ENCODE measurements at places on chromosomes 12 and 14. TPM values are rescaled to one million over a fixed set of nuclear protein-coding genes. Genes with fewer than 3 reads are reported as not detected.

KLHL33 gene
- total RNA-seq = 0.12 TPM

GRCh38 chr12:117538926-117539325, 177.5 kb upstream of the NOS1 start:
- no peak for DNase-seq

- no peak for DNase-seq
Observed at GRCh38 chr12:50610171-50610570, 105.4 kb downstream of the DIP2B start.

- DNase-seq = no peak
Observed at GRCh38 chr12:31234955-31235867, 90.7 kb downstream of the SINHCAF start.

DNA sequence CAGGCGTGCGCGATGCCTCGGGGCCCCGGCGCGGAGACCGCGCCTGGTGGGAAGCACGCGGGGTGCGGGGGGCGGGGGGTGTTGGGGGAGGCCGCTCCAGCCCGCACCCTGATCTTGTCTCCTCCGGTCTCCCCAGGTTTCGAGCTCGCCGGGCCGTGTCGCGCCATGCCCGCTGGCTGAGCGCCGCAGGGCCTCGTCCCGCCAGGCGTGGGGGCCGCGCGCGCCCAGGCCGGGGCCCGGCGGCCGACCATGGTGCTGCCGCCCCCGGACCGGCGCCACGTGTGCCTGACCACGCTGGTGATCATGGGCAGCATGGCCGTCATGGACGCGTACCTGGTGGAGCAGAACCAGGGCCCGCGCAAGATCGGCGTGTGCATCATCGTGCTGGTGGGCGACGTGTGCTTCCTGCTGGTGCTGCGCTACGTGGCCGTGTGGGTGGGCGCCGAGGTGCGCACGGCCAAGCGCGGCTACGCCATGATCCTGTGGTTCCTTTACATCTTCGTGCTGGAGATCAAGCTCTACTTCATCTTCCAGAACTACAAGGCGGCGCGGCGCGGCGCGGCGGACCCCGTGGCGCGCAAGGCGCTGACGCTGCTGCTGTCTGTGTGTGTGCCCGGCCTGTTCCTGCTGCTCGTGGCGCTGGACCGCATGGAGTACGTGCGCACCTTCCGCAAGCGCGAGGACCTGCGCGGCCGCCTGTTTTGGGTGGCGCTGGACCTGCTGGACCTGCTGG, 2.4 kb downstream of the TMEM121 start:
- DNase-seq = no peak

GRCh38 chr12:121992059-121992879, 29.4 kb upstream of the BCL7A start:
- no peak for DNase-seq

GRCh38 chr12:68844788-68845695, 37.1 kb downstream of the MDM2 start:
- DNase-seq = no peak

GRCh38 chr14:64891839-64892375, 12.2 kb upstream of the SPTB start:
- DNase-seq = no peak

DNA sequence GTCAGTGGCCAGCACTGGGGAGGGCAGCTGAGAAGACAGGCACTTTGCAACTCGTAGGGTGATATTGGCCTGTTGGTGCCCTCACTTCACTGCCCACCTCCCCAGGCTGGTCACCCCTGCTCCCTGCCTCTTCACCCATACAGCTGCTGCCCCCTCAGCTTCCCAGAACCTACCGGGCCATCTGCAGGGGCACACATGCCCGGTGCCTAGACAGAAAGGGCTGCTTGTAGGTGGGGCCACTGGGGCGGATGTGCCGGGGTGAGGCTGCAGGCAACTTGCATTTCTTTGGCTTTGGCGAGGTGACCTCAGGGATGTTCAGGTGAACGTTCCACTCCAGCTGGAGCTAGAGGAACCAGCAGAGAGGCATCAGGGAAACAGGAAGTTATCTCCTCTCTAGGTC, 17.2 kb downstream of the FAM186B start:
- no peak for DNase-seq

GRCh38 chr14:24818058-24818822, 184.2 kb upstream of the GZMB start:
- DNase-seq = no peak

GRCh38 chr12:7937833-7938506, 2.0 kb upstream of the SLC2A3 start:
- DNase-seq = no peak

DNA sequence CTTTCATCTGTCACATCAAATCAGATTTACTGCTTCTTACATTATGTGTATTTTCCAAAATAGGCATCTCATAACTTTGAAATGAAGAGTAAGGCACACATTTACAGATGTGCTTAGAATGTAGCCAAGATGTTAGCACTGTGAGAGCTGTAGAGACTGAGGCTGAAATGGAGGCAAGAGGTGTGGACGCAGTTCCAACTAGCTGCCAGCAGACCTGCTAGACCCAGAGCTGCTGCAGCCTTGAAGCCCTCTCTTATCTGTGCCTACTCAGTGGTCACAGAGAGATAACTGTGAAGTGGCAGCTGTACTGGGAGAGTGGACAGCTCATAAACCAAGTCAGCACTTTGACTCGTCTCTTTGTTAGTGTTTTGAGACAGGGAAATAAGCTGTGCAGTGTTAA, 470.9 kb downstream of the CCER1 start:
- DNase-seq = no peak

GRCh38 chr12:93128332-93128707, 199.2 kb upstream of the EEA1 start:
- DNase-seq = no peak

DNA sequence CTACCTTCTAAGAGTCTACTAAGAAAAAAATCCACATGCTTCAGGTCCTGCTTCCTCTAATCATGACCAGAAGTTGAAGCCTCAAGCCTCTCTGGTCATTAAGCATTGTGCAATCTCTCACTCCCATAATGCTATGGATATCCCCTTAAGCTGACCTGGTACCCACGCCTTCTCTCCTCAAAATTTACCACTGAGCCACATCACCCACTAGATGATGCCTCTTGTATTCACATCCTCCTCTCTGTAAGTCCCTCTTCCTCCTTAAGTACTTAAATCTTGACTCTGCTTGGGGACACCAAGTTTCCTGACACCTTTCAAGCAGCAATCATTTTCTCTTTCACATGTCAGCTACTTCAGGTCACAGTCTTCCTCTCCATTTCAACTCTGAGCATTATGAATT, 9.8 kb downstream of the GALNT4 start:
- DNase-seq = no peak

DNA sequence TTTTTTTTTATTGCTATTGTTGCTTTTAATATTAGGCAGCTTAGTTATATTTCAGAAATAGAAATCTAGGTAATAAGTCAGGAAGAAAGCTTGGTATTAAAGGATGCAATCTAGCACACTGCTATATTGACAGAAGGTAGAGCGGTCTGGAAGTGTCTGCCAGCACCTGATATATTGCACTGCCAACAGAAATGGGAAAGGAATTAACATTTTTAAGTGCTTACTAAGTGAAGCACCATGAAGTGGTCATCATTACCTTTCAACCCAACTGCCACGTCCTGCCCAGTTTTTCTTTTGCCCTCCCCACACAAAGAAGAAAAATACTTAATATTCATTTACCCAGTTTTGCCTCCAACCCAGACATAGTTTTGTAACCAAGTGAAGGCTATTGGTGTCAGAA, 163.5 kb downstream of the KITLG start:
- no peak for DNase-seq

DNA sequence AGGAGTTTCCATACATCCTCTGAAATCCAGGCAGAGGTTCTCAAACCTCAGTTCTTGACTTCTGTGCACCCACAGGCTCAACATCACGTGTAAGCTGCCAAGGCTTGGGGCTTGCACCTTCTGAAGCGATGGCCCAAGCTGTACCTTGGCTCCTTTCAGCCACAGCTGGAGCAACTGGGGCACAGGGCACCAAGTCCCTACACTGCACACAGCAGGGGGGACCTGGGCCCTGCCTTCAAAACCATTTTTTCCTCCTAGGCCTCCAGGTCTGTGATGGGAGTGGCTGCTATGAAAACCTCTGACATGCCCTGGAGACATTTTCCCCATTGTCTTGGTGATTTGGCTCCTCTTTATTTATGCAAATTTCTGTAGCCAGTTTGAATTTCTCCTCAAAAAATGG, 10.6 kb downstream of the AREL1 start:
- DNase-seq = no peak
